ENCODE measurements at places on chromosomes 1 and 21. TPM values are rescaled to one million over a fixed set of nuclear protein-coding genes. Genes with fewer than 3 reads are reported as not detected.

Gene SAMSN1
- total RNA-seq: 140 TPM

Gene C8A
- not detected for total RNA-seq

Gene SUSD4
- total RNA-seq: 0.24 TPM

Gene LRRC38
- not detected for total RNA-seq

Gene KIF17
- not detected for total RNA-seq

Gene RCSD1
- 131 TPM for total RNA-seq

Gene TMEM222
- total RNA-seq: 43.4 TPM

Gene EVA1C
- total RNA-seq: 2.2 TPM

Gene CYP4A11
- not detected for total RNA-seq
